ENCODE measurements at places on chromosomes 5 and 9. TPM values are rescaled to one million over a fixed set of nuclear protein-coding genes. Genes with fewer than 3 reads are reported as not detected.

- no peak for DNase-seq
Observed at GRCh38 chr5:10250806-10251276, 761 bp downstream of the CCT5 start.

DNA sequence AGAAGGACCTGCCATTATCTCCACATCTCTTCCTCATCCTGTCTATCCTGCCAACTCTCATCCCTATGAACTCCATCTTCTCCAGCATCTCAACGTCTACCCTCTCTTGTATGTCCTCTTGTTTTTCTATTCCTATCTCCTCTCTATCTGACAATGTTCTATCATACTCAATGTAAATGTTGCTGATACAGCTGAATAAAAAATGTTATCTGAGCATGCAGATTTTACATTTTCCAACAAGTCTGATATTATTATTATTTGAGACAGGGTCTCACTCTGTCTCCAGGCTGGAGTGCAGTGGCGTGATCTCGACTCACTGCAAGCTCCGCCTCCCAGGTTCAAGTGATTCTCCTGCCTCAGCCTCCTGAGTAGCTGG, 56.0 kb upstream of the RAI14 start:
- no peak for DNase-seq

- DNase-seq: no peak
Observed at GRCh38 chr5:127098241-127098640, 24.9 kb upstream of the C5orf63 start.

DNA sequence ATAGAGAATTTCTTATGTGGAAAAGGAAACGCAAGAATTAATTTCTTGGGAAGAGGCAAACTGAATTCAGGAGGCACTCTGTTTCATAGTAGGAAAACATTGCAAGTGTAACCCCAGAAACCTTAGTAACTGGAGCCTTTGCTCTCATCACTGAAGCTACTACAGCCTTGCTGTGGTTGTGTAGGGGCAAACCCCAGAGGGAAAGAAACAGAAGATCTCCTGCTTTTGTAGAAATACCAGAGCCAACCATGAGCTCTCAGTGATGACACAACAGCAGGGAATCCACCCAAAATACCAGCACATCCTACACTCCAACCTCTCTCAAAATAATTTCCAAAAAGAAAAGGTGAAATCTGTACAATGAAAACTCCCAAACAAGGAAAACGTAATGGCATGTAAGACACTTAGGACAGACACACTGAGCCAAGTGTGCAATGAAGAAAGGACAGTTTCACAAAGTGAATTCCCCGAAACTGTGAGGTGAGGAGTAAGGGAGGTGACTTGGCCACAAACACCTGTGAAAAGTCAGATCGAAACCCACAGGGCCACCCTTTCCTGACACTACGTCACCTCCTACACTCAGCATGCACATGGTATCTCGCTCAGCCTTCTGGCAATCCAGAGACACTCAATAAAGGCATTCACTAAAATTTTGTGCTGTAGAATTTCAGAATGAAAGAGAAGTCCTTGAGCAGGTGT, 8.5 kb upstream of the ACSL6 start:
- no peak for DNase-seq

- no peak for DNase-seq
Observed at GRCh38 chr9:82565188-82565969, 497.6 kb downstream of the RASEF start.

DNA sequence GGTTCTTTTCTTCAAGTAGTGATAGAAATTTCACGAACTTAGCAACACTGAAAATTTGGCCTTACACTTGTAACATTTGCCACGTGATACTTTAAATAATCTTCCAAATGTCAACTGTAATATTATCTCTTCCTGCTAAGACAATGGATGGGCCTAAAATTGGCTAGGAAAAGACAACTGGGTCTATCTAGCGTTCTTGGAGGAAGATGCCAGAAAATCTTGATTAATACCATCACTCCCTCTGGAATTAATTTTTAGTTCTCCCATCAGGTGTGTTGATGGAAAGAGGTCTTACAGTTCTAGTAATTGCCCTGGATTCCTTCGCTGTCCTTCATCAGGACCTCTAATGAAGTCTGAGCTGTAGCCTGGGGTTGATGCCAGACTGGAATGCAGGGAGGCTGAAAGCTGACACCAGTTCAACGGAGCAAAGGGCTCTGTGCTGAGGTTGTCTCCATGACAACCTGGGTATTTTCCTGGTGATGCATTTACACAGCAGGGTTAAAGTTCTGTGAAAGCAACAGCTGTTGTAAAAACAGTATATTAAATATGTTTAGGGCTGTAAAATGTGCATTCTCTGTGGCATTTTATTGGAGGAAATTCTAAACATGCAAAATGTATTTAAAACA, 92.3 kb downstream of the GAS1 start:
- no peak for DNase-seq

GRCh38 chr5:124203303-124203702, 543.1 kb downstream of the ZNF608 start:
- DNase-seq: no peak

DNA sequence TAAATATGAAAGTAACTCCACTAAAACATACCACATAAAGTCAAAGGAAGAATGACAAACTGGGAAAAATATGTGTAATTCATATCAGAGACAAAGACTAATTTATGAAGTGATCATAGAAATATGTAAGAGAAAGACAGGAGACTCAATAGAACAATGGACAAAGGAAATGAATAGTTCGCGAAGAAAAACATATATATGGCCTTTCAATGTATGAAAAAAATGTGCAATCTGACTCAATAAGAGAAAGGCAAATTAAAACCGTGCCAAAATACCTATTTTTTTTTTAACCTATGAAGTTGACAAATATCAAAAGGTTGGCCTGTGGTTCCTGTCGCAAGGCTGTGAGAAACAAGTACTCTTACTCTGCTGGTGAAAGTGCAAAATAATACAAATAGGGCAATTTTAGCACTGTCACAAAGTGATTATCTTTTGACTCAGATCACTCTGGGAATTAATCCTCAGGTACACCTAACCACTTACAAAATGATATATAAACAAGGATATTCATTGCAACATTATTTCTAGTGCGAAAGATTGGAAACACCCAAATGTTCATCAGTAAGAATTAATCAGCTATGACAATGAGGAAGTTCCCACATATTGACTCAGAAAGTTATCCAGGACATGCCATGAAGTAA, 3.7 kb downstream of the C9 start:
- DNase-seq: no peak

DNA sequence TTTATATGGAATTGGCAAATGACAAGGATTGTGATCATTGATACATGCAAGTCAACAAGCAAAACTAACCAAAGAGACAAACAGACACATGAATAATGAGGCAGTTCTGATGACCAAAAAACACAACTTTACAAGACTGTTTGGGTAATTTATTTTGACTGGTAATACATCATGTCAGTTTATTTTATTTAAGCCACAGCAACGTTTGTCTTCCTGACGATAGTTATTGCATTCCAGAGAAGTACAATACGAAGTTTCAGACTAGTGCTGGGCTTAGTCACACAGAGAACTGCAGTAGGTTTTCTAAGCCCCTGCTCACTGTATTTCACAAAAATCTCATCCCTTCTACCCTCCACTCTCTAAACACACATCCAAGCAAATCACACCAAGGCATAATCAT, 514.2 kb downstream of the RAB3C start:
- no peak for DNase-seq

GRCh38 chr9:110604171-110604601, 24.6 kb upstream of the SVEP1 start:
- no peak for DNase-seq

- no peak for DNase-seq
Observed at GRCh38 chr9:137054932-137055384, 1.1 kb upstream of the ENTPD2 start.

DNA sequence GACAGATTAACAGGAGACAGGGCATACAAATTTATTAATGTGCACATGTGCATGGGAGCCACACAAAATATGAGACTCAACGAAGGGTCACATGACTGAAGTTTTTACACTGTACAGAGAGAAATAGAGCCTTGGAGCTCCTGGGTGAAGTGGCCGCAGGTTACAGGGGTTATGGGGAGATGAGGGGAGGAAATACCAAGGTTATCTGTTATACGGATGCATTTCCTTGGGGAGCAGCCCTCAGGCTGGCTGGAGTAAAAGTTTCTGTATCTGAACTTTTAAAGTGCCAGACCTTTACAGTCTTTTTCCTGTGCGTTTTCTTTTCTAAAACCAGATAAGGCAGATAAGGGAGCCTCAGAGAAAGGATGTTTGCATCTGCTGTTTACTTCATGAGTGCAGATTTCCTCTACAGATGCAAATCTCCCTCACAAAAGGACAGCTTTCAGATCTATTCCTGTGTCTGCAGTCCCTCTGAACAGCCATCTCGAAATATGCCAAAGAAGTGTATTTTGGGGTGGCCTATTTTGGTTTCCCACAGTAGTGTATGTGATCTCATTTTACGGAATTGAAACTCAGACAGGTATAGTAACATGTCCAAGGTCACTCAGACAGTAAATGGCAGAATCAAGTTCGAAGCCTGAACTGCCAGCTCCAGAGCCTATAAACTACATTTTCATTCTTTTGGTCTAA, 139.3 kb upstream of the FBXL17 start:
- DNase-seq: no peak

DNA sequence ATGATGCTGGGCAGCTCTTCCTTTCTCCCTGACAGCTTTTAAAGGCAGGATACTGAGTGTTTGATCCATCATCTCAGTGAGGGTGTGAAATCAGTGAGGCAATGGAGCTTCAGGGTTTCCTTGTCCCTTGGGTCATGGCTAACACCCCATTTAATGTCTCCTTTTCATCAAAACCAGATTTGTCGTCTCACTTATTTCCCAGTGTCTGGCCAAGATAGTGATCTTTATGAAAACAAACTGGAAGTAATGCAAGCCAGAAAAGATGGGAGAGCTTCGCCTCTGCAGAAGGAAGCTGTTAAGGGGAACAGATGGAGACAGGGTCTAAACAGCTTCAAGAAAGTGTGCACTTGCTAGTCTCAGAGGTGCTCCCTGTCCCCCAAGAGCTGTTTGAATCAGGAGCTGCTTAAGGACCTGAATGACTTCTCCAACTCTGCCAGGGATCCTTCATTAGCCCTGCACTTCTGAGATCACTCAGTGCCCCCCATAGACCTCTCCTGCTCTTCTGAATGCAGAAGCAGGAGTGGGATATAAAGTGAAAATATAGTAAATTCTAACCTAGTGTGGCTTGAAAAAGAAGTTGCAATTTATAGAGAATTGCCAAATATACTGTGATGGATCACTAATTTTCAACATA, 96.1 kb downstream of the F2RL2 start:
- no peak for DNase-seq

- DNase-seq: no peak
Observed at GRCh38 chr9:35898337-35898736, 7.7 kb upstream of the HRCT1 start.

- DNase-seq: no peak
Observed at GRCh38 chr5:159231167-159231566, 21.8 kb upstream of the RNF145 start.

DNA sequence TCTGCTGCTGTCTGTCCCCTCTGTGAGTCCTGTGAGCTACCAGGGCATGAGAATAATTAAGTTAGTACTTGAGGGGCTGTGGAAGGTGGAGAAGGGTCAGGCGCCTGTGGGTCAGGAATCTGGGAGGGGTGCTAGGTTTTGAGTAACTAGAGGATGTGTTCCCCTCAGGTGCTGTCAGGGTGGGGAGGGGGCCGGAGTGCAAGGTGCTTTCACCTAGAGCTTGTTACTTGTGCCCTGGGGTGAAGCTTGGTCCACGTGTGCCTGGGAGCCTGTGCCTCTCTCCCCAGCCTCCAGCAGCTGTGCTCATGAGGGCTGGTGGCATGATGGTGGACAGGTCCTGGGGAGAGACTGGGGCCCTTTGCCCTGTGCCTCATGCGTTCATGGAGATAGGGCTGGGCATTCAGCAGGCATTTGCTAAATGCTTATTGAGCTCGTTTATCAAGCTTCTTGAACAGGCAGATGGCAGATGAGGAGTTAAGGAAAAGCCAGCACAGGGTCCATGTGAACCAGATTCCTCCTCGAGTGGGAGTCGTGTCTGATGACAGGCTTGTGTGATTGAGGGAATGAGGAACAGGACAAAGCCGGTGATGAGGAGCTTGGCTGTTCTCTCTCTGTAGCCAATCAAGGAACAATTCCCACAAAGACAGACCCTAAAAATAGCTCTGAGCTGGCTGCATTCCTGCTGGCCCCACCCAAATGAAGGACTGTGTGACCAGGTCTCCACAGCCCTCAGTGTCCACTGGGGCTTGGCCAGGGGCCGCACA, 40.9 kb downstream of the CACNA1B start:
- no peak for DNase-seq

DNA sequence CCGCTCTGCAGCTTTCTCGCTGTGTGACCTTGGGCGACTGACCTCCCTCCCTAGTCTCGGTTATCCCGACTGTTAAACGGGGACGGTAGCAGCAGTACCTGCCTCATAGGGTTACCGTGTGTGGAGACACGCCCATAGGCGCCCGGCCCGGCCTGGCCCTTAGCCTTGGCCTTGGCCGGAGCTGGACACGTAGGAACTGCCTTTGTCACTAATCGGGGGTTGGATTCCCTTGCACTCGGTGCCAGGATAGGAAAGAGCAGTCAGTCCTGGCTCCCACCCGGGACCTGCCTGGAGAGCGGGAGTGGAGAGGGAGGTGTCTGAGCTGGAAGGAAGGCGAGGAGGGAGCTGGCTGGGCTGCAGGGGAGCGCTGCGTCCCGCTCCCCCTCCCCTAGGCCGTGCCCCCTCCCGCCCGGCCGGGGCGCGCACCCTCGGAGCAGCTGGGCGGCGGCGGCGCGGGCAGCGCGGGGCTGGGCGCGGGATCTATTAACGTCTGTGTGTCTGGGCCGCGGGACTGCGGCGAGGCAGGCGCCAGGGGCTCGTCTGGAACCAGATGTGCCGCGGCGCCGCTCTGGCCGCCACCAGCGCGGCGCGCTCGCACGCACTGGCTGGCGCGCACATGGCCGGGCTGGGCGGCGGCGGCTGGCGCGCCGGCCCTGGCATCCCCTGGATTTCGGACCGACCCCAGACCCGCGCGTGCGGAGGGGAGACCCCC, 31.7 kb downstream of the PRRX2 start:
- DNase-seq: peak; percentile 76

DNA sequence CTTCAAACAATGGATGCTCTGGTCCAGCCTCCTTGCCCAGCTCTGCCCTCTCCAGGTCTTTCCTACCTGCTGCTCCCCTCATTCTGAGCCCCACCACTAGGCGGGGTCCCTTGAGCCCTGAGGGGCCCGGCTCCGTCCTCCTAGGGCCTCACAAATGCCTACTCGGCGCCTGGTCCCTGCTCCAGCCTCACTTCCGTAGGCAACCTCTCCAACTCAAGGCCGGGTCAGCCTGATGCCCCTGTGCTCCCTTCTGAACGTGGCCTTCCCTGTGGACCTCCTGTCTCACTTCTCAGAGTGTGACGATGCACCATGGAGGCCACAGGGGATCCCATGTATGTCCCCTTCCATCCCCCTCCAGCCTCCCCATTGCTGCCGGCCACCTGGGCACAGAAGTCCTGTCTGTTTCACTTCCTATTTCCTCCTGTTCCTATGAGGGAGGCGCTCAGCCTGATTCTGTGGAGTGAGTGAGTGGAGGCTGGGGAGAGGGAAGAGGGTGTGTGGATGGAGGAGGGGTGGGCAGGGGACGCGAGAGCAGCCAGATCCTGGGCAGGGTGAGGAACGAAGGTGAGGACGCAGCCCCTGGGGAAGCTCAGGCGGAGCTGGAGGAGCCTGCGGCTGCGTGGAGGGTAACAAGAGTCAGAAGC, 127.2 kb upstream of the FAM120A start:
- no peak for DNase-seq

The ENTREP1 gene
- total RNA-seq: 3.8 TPM

The CAMK4 gene
- 1.2 TPM for total RNA-seq

The CDKN2B-AS1 gene
- total RNA-seq: 0.71 TPM

The SLU7 gene
- total RNA-seq: 58.8 TPM

The DIPK1B gene
- 12.2 TPM for total RNA-seq

The MARCOL gene
- not detected for total RNA-seq

The FOXD4L6 gene
- not detected for total RNA-seq

The C5orf34 gene
- 2.1 TPM for total RNA-seq

The DBH gene
- not detected for total RNA-seq

The TSSK1B gene
- not detected for total RNA-seq

The DRD1 gene
- total RNA-seq: not detected

Measured in sigmoid colon (tissue), 7 donors.